ENCODE measurements at places on chromosomes 7 and 10.

DNA sequence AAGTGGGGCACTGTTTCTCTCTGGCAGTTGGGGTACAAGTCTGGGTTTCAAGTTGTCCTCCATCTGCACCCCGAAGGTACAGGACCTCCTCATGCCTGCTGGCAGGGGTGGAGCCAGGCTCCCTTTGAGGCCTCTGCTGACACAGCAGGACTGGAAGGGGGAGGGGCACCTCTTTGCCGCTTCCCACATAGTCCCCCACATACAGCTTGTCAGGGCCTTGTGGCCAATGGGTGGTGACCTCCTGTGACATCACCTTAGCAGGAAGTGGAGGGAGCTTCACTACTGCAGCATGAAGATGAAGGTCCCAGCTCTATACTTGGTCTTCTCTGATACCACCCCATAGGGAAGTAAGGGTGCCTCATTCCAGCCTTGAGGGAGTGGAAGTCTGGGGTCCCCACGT lies 167.8 kb downstream of the RAMP3 start:
- no peak for DNase-seq

DNA sequence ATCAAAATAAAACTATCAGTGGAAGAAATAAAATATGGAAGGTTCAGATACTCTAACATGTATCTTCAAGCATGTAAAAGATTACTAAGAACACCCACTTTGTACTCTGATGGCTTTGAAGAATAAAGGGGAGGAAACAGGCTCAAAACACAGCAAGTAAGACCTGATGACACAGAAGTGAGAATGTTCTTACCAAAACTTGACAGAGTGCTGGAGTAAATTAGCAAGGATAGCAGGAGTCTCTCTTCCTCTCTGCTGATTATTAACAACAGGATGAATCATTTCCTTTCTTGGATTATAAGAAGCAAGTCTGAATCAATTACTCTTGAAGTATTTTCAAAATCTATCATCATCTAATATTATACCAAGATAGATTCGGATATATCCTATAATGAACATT lies 47.5 kb downstream of the GLI3 start:
- DNase-seq = no peak

- no peak for DNase-seq
Observed at GRCh38 chr10:78777867-78778266, 290.9 kb upstream of the ZMIZ1 start.

DNA sequence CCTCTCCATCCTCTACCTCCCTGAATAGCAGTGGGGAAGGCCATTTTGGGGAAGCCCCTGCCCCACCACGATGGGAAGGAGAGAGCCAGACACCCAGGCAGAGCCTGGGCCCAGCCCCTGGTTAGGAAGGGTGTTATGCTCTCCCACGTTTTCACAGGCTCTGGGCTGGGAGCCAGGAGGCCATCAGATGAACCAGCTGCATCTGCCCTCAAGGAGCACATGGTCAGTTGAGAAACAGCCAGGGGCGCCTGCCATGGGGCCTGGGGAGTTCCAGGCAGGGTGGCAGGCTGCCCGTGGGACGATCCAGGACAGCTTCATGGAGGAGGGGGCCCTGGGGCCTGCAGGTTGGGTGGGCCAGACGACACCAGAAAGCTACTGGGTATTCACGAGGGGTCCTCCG lies 47.5 kb downstream of the CAMK2B start:
- no peak for DNase-seq

- DNase-seq = no peak
Observed at GRCh38 chr7:158109364-158110033, 478.1 kb downstream of the PTPRN2 start.

- no peak for DNase-seq
Observed at GRCh38 chr10:48384699-48384982, 78.2 kb downstream of the MAPK8 start.

DNA sequence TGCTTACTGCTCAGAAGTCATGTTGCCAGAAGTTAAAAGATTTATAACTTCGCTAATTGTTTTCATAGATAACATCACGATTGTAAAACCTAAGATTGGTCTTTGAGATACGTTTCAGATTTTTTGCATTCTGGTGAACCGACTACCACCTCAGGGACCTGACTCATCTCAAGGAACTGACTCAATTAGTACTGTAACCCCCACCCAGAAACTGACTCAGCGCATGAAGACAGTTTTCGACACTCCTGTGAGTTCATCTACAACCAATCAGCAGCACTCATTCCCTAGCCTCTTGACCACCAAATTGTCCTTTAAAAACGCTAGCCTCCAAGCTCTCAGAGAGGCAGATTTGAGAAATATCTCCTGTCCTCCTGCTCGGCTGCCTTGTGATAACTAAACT lies 72.3 kb downstream of the ELMO1 start:
- DNase-seq = peak; percentile 80

GRCh38 chr10:110547139-110547761 lies 20.2 kb upstream of the SMC3 start:
- no peak for DNase-seq

GRCh38 chr7:66627881-66628360 lies 760 bp upstream of the KCTD7 start:
- DNase-seq = no peak

GRCh38 chr10:44948642-44949041 lies 11.0 kb upstream of the RASSF4 start:
- no peak for DNase-seq

DNA sequence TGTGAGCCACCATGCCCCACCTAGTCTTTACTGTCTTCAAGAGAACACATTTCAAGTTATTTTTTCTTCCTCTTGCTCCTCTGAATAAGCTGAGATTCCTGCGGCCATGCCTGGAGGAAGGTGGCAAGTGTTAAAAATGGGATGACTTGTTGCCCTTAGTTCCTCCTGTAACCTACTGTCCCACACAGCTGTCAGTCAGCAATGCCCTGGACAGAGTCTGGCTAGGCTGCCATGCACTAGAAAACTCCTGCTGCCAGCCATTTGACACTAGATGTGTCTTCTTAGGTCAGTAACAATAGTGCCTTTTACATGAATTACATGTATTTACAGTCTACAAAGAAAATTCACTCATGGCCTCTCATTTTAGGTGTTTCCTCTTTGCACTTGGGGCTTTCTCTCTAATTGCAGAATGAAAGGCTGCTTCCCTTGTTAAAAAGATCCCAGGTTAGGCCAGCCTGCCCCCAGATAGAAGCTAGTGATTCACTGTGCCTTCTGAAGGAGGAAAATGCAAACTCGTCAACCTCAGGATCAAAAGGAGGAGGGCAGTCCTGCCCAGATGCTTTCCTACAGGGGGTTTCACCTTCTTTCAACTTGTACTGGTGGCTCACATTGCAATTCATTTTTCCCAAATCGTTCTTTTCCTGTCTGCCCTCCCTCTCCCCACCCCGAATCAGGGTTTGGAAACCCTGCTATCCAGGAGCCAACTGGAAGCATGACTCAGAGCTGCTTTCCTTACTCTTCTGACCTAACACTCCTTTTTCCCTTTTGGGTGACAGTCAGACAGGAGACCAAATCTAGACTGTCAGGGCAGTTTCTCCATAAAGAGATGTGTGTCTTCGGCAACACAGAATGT lies 136.6 kb downstream of the SPAG6 start:
- DNase-seq = no peak

- peak; percentile 71 for DNase-seq
Observed at GRCh38 chr7:116525913-116526861, 1.4 kb downstream of the CAV1 start.

DNA sequence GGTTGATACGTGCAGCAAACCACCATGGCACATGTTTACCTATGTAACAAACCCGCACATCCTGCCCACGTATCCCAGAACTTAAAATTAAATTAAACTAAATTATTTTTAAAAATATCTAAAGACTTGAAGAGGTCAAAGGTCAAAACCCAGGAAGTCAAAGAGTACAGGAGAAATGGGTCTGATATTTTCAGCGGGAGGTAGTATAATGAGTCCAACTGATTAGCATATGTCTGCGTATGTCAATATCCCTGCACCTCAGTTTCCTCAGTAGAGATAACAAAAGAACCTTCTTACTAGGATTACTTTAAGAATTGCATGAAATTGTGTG lies 133.0 kb downstream of the TMEM26 start:
- DNase-seq = no peak

GRCh38 chr10:130833596-130833995 lies 477.9 kb downstream of the TCERG1L start:
- no peak for DNase-seq

DNA sequence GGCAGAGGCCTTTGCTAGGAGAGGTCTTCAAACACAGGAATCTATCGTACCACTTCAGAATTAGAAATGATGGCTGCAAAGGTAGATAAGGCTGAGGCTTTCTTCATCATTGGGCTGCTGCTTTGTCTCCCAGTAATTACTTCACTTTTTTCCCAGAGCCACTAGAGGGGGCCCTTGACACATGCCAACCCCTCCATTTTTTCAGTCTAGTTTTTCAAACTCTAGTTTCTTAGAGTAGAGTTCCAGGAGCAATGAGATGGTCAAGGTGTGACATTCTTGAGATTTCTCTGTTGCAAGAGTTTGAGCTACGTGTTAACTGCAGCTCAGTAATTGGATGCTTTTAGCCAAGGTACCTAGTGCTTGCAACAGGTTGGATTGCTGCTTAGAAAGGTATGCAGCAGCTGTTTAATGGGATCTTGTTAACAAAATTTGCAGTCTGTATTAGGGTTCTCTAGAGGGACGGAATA lies 33.8 kb upstream of the RBM20 start:
- DNase-seq = peak; percentile 66

- DNase-seq = no peak
Observed at GRCh38 chr7:70098133-70098561, 499.9 kb downstream of the AUTS2 start.

DNA sequence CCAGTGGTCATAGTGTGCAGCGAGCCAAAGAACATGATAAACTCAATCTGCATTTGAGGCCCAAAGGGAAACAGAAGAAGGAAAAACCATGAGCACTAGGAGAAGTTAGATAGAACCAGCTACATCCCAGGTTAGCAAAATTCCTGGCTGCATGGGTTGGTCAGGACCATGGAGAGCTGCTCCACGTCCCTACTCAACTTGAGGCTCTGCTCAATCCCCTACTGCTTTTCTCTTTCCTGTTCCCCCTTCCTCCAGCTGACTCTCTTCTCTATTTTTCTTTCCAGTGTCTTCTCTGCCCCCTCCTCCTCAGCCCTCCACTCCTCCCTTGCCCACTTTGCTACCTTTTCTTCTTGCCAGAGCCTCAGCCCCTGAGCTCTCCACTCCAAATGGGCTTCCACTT lies 21.9 kb upstream of the VSIR start:
- DNase-seq = no peak

- DNase-seq = no peak
Observed at GRCh38 chr10:73478636-73479035, 17.2 kb downstream of the PPP3CB start.

GRCh38 chr7:123594813-123595241 lies 6.8 kb upstream of the ASB15 start:
- DNase-seq = no peak

- no peak for DNase-seq
Observed at GRCh38 chr7:148037044-148037443, 553.5 kb upstream of the C7orf33 start.

DNA sequence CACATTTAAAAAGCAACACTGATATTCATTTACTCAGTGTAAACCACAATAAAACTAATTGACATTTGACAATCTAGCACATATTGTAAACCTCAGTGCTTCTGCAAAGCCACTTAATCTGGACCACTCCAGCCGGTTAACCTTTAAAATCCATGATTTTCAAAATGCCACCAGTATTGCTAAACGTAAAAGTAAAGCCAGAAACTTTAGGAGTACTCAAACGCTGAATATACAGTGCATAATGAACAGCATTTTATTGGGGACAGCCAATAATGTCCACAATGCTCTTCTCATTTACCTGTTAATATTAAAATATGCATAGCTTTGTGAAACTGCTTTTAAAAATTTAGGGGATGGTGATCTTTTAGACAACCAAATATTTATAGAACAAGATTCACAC lies 10.8 kb downstream of the HNRNPA2B1 start:
- no peak for DNase-seq

DNA sequence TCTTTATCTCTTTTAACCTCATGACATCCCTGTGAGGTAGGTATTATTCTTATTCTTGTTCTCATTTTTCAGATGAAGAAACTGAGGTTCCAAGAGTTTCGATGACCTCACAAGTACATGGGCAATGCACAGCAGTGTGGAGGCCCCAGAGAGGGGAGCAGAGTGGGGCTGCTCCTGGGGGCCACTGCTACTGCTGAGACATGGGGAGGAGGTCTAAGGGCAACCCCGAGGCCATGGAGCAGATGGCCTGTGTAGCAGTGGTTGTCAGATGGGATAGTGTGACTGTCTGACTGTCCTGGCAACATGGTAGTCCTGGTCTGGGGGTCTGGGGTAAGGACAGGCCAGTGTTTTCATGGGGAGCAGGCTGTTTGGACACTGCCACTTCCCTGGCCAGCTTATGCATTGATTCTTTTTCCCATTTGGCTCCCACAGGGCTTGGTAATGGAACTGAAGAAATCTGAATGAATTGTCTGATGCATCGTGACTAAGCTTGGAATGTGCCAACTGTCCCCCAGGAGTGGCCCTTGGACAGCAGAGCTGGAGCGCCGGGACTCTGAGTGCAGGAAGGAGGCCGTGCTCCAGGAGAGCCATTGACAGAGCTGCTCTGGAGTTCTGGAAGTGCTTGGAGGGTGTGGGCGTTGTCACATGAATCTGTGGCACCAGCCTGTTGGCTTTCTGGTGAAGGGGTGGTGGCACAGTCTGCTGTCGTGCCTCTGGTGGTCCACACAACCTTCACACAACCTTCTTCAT lies 40.9 kb downstream of the ADRA2A start:
- no peak for DNase-seq

- peak; percentile 18 for DNase-seq
Observed at GRCh38 chr7:91034459-91035368, 229.5 kb upstream of the FZD1 start.

- DNase-seq = no peak
Observed at GRCh38 chr7:129574487-129574886, 37.0 kb upstream of the NRF1 start.

GRCh38 chr10:83678850-83679249 lies 460.5 kb upstream of the GHITM start:
- no peak for DNase-seq

- DNase-seq = peak; percentile 76
Observed at GRCh38 chr10:17229016-17229716, 1.1 kb downstream of the VIM start.

DNA sequence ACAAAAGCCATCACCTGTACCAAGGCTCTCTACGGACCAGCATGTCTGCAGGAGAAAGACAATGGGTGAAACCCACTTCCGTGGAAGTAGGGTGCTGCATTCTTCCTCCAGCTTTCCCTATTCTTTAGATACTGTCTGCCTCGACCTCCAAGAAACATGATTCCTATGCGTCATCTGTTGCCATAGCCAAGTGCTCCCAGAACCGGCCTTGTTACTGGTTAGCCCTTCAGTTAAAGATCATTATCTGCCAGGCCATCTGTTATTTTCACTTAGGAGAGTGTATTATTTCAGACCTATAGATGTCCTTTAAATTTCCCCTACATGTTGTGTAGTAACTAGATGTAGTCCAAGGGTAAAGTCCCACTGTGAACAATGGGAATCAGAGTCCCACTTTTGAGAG lies 89.0 kb upstream of the KIAA1217 start:
- DNase-seq = no peak

All from activated CD4-positive, alpha-beta memory T cell treated with anti-CD3 and anti-CD28 coated beads for 36 hours (primary cell).